ENCODE measurements at places on chromosomes 12 and 14. TPM values are rescaled to one million over a fixed set of nuclear protein-coding genes. Genes with fewer than 3 reads are reported as not detected.

Gene EDDM3A
- not detected for total RNA-seq

Gene LPCAT3
- total RNA-seq = 37.9 TPM

Gene ENDOU
- total RNA-seq = not detected

Gene KRT2
- total RNA-seq = 1.7 TPM

Gene HAL
- total RNA-seq = 0.43 TPM

Gene POTEM
- not detected for total RNA-seq

Gene KLRC1
- total RNA-seq = 1.4 TPM

Gene BCAT1
- 1.9 TPM for total RNA-seq

DNA sequence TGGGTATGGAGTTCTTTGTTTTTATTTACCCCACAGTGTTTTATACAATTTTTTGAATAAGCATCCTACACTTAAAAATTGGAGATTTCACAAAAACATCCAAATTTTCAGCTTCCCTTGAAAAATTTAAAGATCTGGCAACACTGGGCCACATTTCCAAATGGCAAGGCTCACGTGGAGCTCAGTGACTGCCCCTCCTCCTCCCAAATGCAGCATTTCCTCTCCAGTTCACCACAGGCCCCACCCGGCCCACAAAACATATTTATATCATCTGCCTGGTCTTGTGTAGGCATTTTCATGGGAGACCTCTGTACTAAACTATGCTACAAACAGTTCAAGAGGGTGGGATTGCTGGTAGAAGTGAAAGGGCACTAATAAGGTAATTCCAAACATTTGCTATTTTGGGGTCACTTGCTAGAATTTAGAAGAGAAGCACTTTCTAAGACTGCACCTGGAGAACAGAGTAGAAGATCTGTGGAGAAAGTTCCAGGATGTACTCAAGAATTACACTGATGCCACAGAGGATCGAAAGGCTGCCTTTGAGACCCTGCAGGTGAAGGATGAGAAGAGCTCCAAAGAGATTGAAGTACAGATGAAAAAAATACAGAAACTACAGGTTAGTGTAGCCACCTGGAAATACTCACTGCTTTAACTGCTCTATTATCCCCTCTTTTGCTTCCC, 7.3 kb downstream of the FKBP11 start:
- H3K4me3 ChIP-seq = peak overlapping the region; percentile 57
- H3K27ac ChIP-seq = peak overlapping the region; percentile 73
- H3K27me3 ChIP-seq = no peaks in the 10 kb centered on the region
- peaks cover 25% of the 10 kb centered on the region for H3K4me1 ChIP-seq

DNA sequence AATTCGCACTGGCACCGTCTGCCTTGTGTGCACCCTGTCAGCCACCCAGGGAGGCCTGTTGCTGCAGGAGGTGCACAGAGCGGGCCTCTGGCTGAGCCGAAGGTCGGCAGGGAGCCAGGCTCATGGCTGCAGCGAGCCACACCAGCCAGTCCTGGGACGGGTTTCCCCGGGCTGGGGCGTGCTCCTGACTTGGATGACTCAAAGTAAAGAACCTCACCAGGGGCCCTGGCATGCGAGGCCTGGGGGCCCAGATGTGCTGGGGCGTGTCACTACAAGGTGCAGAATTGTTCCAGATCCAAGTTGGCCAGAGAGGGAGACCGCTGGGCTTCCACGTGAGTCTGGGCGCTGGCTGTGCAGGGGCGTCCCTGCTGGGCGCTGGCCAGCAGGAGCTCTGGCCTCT, 34.5 kb downstream of the FBRSL1 start:
- no peaks in the 10 kb centered on the region for H3K27me3 ChIP-seq
- H3K4me3 ChIP-seq = no peak overlapping the region
- no peaks in the 10 kb centered on the region for H3K36me3 ChIP-seq
- peaks cover 7% of the 10 kb centered on the region for H3K4me1 ChIP-seq

GRCh38 chr12:75646329-75647210, 135.2 kb upstream of the KRR1 start:
- H3K27ac ChIP-seq = no peak overlapping the region
- peaks cover 4% of the 10 kb centered on the region for H3K4me1 ChIP-seq
- H3K27me3 ChIP-seq = no peaks in the 10 kb centered on the region
- H3K4me3 ChIP-seq = no peak overlapping the region

DNA sequence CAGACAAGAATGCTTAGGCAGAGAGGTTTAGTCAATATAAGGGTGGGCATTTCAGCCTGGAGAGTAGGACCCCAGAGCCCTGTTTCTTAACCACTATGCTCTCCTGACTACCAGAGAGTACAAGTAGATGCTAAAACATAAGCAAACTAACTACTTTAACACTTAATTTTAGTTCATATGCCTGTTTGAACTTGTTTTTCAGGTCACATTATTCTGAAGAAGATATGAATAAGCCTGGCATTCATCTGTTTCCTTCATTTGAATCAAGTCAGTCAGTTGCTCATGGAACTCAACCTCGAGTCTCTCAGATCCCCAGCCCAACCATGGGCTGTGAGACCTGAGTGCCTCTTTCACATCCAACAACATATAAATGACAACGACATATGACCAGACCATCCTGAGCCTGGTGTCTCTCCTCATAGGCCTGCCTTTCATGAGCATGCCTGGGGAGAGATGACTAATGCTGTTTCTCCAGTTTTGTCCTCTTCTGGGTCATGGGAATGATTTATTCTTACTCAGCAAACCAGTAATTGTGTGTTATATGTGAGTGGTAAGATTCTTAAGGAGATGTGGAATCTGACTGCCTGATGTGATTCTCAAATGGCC, 251.1 kb upstream of the BTG1 start:
- DNase-seq = no peak
- peaks cover 76% of the 10 kb centered on the region for H3K4me1 ChIP-seq
- H3K27ac ChIP-seq = peak overlapping the region; percentile 85

- H3K4me1 ChIP-seq = no peaks in the 10 kb centered on the region
- no peak overlapping the region for H3K4me3 ChIP-seq
- H3K27me3 ChIP-seq = no peaks in the 10 kb centered on the region
- DNase-seq = no peak
- no peaks in the 10 kb centered on the region for H3K36me3 ChIP-seq
- H3K27ac ChIP-seq = no peak overlapping the region
Measured at GRCh38 chr12:124809878-124810277, 53.8 kb downstream of the SCARB1 start.

DNA sequence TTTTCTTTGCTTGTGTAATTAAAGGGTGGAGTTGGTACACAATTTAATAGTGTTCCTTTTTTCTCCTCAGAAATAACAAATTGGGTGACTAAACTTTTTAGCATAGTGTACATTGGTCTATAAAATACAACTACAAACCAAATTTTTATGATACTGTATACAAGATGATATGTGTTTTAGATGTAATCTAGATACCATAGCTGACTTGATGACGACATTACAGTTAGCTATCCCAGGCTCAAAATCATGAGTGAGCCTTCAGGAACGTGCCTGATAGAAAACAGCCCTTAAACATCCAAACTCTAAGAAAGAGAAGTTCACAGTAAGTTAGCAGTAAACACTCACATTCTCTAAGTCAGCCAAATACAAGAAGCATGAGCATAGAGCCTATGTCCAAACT, 99.0 kb upstream of the SSTR1 start:
- DNase-seq = no peak
- no peaks in the 10 kb centered on the region for H3K36me3 ChIP-seq
- H3K4me3 ChIP-seq = no peak overlapping the region
- H3K27ac ChIP-seq = no peak overlapping the region
- H3K27me3 ChIP-seq = no peaks in the 10 kb centered on the region
- no peaks in the 10 kb centered on the region for H3K4me1 ChIP-seq

- H3K36me3 ChIP-seq = no peaks in the 10 kb centered on the region
- H3K27ac ChIP-seq = no peak overlapping the region
- no peaks in the 10 kb centered on the region for H3K27me3 ChIP-seq
- H3K4me1 ChIP-seq = no peaks in the 10 kb centered on the region
- no peak overlapping the region for H3K4me3 ChIP-seq
Measured at GRCh38 chr12:48775299-48775698, 13.6 kb downstream of the ADCY6 start.

DNA sequence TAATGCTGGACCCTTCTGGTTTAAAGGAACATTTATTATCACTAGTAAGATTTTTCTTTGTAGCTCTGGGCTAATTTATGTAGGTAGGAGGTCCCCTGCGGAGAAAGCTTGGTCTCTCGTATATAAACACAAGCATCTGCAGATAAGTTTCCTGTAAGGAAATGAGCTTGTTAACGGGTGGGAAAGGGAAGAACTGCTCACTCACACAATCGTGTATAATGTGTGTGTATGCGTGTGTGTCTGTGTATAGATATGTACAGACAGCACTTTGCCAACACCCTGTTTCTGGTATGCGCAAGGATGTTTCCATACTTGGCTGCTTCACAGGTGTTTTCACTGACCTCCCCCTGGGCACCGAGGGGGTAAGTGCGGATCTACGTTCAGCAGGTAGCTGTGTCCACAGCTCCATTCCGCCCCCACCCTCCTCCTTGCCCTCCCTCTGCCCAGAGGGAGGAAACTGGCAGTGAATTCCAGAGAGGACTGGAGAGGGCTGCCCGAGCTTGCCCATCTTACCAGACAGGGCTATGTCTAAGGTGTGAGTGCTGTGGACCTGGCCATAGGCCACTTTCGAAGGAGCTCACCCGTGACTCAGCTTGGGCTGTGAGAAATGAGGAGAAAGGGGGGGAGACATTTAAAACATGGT, 65.2 kb downstream of the NINJ2 start:
- H3K27me3 ChIP-seq = no peaks in the 10 kb centered on the region
- H3K4me1 ChIP-seq = no peaks in the 10 kb centered on the region
- H3K27ac ChIP-seq = no peak overlapping the region
- H3K36me3 ChIP-seq = no peaks in the 10 kb centered on the region
- H3K4me3 ChIP-seq = no peak overlapping the region

DNA sequence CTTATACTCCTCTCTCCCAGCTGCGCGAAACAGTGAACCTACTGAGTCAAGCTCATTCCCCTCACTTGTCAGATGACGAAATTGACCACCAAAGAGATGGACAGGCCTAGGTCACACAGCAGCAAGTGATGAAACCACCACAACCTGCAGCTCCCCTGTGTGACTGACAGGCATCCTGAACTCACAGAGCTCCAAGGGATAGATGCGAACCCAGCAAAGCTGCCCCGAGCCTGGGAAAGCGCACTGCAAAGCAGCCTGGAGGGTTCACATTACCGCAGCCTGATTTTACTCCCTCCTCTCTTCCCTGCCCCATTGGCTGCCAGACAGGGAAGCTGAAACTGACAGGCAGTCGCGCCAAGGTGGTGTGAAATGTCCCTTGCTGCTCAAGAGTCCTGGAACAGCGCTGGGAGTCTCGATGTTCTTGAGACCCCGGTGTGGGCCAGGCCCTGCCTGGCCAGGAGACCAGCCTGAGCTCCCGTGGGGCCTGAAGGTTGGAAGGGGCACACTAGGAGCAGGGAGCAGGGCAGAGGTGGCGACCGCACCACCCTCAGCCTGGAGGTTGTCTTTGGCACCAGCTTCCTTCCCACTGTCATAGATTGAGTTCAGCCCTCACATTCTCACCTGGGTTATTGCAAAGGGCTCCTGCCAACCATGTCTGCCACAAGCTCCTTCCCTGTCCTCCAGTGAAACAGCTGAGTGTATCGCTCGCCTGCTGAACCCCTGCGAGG, 36.3 kb downstream of the SNRNP35 start:
- no peak overlapping the region for H3K27ac ChIP-seq
- H3K27me3 ChIP-seq = no peaks in the 10 kb centered on the region
- DNase-seq = no peak

DNA sequence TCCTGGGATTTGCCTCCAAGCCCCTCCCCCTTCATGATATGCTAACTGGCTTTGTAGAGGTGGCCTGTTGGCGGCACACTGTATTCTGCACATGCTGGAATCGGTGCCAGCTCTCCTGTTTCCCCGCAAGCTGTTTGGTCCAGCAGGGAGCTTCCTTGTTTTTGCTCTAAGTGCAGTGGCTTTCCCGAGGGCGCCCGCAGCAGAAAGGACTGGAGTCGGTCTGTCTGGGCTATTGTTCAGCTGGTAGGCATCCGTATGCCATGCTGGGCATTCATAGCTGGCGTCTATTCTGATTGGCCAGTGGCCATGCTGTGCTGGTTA, 88.9 kb upstream of the MED13L start:
- no peaks in the 10 kb centered on the region for H3K4me1 ChIP-seq
- H3K27me3 ChIP-seq = no peaks in the 10 kb centered on the region

DNA sequence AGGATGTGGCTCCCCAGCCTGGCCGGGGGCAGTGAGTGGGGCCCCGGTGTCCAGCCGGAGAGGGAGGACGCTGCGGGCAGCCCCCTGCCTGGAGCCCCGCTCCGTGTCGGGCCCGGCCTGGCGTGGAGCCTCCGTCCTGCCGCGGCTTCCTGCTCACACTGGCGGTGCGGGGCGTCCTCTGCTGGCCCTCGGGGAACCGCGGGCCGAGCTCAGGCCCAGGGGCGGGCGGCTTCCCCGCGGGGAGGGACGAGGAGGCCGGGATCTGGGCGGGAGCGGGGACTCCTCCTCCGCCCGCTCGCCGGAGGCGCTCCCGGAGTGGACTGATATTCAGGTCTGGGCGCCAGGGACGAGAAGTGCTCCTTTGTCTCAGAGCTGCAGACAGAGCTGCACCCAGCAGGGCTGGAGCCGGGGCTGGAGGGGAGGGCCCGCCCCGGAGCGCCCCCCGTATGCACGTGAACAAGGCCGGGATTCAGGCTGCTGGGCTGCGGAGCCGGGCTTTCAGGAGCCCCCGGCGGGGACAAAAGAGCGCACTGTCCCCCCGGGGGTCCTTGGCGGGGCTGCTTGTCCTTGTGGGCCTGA, 2.2 kb downstream of the MMP17 start:
- H3K4me3 ChIP-seq = peak overlapping the region; percentile 13
- no peaks in the 10 kb centered on the region for H3K27me3 ChIP-seq
- no peaks in the 10 kb centered on the region for H3K36me3 ChIP-seq
- H3K27ac ChIP-seq = no peak overlapping the region

DNA sequence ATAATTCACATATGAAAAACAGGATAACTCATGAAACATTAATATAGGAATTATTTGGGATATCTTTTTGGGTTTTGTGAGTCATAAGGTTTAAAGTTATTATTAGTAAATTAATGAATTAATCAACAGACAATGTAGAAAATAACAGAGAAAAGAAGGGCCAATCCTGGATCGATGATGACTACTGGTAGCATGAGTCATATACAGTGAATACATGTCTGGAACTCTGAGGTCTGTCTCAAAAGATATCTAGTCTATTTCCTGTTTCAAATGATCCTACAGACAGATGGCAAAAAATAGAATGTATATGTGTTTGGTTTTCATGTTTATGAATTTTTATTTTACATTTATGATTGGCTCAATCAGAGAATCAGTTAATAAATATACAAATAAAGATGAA, 86.4 kb upstream of the RTL1 start:
- no peaks in the 10 kb centered on the region for H3K36me3 ChIP-seq
- no peak overlapping the region for H3K27ac ChIP-seq
- no peak overlapping the region for H3K4me3 ChIP-seq
- no peaks in the 10 kb centered on the region for H3K4me1 ChIP-seq
- no peaks in the 10 kb centered on the region for H3K27me3 ChIP-seq

DNA sequence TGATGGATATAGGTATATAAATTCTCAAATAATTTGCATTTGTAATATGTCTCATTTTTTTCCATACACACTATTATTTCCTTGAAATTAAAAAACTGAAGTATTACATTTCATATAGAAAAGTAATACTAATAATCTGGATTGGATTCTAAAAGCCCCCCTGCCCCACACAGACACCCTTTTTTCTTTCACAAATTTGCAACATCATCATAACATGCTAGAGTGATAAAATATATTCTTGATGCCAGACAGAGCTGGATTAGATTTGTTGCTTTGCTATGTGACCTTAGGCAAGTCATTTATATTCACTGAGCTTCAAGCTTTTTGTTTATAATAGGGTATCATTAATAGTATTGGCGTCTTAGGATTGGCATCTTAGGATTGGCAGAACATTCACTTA, 6.7 kb upstream of the PKP2 start:
- no peak for DNase-seq
- no peak overlapping the region for H3K27ac ChIP-seq
- H3K4me3 ChIP-seq = no peak overlapping the region
- no peaks in the 10 kb centered on the region for H3K4me1 ChIP-seq
